Anterior cingulate cortex (tissue), 58 donors: ENCODE measurements at places on chromosomes 2 and 18.

- no peak for DNase-seq
Observed at GRCh38 chr2:237603718-237604362, 13.3 kb upstream of the RAB17 start.

DNA sequence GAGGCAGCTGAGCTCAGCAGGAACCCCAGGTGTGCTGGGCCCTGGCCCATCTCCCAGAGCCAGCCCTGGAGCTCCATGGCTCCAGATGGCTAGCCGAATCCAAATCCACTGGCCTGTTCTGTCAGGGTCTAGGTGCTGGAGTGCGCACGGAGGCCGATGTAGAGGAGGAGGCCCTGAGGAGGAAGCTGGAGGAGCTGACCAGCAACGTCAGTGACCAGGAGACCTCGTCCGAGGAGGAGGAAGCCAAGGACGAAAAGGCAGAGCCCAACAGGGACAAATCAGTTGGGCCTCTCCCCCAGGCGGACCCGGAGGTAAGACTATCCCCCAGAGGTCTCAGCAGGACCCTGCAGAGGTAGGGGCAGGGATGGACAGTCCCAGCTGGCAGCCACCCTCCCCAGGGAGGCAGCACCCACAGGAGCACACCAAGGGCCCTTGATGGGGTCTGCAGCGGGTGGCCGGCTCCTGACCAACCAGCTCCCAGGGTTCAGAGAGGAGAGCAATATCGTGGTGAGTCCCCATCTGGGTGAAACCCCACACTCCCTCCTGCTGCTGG is 26.1 kb upstream of the PRLH start:
- DNase-seq: no peak

DNA sequence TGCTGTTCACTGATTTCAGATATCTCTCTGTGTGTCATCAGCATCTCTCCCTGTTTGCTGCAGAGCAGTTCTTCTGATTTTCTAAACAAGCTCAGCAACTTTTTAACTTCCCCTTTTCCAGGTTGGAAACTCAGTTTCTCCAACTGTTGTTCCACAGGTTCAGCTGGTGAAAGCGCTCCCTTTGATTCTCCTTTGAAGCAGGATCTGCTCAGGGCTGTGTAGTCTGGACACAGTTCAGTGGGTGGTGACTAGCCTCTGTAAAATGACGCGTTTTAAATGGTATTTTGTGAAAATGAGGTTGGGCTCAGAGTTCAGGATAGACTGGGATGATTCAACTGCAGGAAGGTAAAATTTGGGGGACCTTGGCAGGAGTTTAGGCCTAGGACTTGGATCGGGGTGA is 106.3 kb downstream of the TRIM43 start:
- DNase-seq: no peak

GRCh38 chr2:103739186-103739585 is 977.4 kb downstream of the TMEM182 start:
- DNase-seq: no peak

DNA sequence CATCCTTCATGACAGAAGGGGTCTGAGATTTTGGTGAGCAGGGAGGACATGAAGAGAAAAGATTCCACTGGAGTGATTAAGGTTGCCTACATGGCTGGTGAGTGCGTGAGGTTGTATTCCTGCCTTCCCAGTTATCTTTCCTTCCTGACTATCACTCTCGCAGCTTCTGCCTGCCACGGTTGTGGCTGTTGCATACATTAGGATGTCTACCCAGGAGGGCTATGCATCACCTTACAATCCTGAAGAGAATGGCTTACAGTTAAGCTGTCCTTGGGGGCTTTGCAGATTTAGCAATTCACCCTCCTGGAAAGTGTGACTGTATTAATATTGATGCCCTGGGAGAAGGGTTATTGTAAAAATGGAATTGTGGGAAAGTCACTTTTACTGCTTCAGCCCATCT is 571.0 kb downstream of the TSN start:
- DNase-seq: no peak

GRCh38 chr2:111659361-111660333 is 224.3 kb downstream of the ANAPC1 start:
- DNase-seq: no peak

DNA sequence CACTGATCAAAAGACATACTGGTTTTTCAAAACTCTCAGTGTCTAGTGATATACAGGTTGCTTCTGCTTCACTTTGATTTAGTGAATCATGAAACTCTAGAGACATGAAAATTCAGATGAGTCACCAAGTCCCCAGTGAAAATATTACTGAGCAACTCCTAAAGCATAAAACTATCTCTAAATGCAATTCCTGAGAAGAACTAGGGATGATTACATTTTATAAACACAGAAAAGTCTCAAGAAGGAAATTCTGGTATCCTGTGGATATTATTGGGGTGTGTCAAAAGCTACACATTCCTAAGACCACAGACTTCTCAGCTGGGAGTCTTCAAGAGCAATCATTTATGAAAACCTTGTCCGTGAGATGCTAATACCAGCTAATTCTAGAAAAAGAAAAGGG is 9.7 kb downstream of the LRRTM4 start:
- DNase-seq: no peak

- no peak for DNase-seq
Observed at GRCh38 chr18:31154181-31154580, 8.5 kb downstream of the DSC1 start.

GRCh38 chr2:54577035-54577434 is 120.9 kb downstream of the SPTBN1 start:
- DNase-seq: peak; percentile 7

DNA sequence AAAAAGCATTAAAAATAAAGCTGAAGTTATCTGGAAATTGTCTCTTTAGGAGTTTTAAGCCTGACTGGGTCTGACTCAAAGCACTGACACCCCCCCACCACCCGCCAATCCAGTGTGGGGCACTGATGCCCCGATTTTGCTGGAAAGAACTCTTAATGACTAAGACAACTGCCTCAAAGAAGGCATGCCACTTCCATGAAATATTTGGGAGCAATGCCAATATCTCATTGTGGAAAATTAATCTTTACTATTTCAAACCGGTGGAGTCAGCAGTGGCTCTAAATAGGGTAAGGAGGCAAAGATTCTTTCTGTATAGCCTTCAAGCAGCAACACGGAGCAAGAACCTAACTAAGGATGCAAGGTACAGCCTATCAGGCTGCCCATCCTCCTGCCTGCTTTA is 4.5 kb downstream of the FKBP7 start:
- no peak for DNase-seq

GRCh38 chr2:49940626-49941025 is 786.3 kb upstream of the FSHR start:
- no peak for DNase-seq

GRCh38 chr2:159226059-159226461 is 60.4 kb downstream of the WDSUB1 start:
- no peak for DNase-seq
